ENCODE measurements at places on chromosomes 4 and X. TPM values are rescaled to one million over a fixed set of nuclear protein-coding genes. Genes with fewer than 3 reads are reported as not detected.

DNA sequence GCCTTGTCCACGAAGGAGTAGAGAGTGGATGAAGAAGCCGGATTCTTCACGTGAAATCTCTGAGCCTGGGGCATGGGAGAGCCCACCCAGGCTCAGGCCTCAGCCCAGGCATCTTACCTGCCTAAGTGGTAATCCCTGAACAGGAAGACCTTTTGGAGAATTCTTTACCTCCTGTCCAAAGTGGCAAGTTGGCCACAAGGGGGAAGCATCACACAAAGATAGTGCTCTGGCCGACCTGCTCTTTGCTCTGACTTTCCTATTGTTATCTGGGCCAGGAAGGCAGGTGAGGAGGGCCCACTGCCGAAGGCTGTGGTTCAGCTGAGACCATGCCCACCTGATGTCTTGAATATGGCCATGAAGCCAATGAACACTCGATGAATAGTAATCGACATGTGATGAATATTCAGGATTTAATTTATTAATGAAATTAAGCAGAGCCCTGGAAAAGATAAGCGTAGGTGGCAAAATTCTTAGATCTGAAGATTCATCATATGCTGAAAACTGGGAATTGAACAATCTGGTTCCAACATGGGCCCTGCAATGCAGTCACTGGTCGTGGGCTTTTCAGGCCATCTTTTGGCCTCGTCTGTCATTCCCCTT, 93.8 kb downstream of the PDGFRA start:
- peak; percentile 72 for DNase-seq

GRCh38 chr4:32824336-32824735, 2104.2 kb downstream of the PCDH7 start:
- DNase-seq: no peak

Gene SORBS2
- total RNA-seq: 127 TPM

Gene PALLD
- 120 TPM for total RNA-seq

- DNase-seq: no peak
Observed at GRCh38 chr4:178415925-178416324, 973.7 kb upstream of the AGA start.

GRCh38 chrX:50469206-50469605, 1.4 kb downstream of the DGKK start:
- peak; percentile 47 for DNase-seq

GRCh38 chr4:21749412-21749811, 199.2 kb downstream of the KCNIP4 start:
- DNase-seq: no peak

Gene USP17L11
- total RNA-seq: not detected
